Fibroblast of villous mesenchyme (primary cell): ENCODE measurements at places on chromosomes 16 and 17. TPM values are rescaled to one million over a fixed set of nuclear protein-coding genes. Genes with fewer than 3 reads are reported as not detected.
A peak's percentile ranks its signal among the peaks of the same experiment; 100 is the strongest.

DNA sequence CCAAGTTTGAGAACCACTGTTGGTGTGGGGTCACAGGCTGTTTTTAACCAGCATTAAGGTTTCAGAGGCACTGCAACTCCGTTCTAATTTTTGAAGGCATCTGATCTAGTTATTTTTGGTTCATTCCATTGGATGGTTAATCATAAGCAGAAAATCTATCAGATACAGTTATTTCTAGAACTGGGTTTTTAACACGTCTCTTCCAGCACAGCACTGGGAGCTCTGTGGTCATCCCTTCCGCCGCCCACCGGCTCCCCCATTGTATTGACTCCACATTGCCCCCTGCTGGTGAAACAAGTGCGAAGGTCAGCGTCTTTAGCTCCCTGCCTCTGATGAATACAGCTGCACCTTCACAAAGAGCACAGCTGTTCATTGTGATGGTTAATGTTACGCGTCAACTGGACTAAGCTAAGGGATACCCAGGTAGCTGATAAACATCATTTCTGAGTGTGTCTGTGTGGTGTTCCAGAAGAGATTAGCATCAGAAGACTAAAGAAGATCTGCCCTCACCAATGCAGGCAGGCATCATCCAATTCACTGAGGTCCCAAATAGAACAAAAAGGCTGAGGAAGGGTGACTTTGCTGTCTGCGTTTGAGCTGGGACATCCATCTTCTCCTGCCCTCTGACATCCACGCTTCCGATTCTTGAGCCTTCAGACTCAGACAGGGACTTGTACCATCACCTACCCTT lies 8.5 kb downstream of the CCL18 start:
- peak; percentile 14 for DNase-seq

- peak; percentile 82 for DNase-seq
Observed at GRCh38 chr16:89322321-89323119, 105.0 kb downstream of the ZNF778 start.

DNA sequence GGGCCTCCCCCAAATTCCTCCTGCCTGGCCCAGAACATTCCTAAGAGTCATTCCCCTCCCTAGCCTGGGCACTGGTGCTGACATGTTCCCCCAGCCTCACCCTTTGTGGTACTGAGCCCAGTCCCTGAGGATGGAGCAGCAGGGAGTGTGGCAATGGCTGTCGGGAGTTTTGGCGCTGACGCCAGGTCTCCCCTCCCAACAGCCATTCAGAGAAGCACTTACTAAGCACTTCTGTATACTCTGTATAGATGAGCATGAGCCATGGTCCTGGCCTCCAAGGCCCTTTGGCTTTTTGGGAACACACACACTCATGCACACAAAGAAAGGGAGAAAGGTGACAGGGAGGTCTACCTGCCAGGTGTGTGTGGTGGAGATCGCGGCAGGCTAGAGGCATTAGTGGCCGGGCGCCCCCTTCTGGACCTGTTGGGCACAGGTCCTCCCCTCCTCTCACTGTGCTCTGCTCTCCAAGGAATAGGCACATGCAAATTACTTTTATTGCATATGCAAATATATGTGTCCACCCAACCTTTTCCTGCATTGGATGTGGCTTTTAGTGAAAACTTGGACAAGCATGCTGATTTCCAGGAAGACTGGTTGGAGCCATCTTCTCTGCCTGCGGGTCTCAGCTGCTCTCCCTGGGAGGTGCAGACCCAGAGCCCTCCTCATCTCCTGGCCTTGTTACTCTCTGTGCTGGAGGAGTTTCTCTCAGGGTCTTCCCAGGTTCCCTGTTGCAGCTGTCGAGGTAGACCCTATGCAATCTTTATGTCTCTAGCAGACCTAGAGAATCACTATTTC lies 17.4 kb upstream of the C17orf107 start:
- DNase-seq, result peak; percentile 33

DNA sequence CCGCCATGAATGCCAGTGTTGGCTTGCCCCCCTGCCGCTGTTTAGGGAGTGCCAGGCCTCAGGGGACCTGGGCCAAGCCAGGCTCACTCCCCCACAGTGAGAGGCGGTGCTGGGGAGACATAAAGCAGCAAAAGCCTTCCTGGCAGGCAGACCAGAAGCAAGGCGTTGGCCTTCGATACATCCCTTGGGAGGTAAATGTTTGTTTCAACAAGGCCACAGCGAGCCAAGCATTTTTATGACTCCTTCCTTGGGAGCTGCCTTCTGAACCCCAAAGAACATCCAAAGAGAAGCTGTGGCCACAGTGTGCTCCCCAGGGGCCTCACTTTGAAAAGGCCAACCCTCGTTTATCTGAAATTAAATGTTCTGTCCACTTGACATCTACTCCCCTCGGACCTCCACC lies 119.7 kb upstream of the CIBAR2 start:
- DNase-seq, result peak; percentile 58

GRCh38 chr17:5181509-5182305 lies 10.0 kb downstream of the ZNF594 start:
- DNase-seq, result no peak

VMO1 gene
- total RNA-seq, result 0.64 TPM in 1 of 2 replicates, not detected in the other

DNA sequence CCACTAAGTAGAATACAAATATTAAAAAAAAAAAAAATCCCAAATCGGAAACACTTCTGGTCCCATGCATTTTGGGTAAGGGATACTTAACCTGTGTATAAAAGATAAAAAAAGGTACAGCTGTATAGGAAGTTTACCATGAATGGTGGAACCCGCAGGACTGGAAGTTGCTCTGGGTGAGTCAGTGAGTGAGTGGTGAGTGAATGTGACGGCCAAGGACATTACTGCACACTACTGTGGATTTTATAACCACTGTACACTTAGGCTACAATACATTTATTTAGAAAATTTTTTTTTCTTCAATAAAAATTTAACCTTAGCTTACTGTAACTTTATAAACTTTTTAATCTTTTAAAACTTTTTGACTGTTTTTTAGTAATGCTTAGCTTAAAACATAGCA lies 71.3 kb upstream of the BCAR1 start:
- peak; percentile 24 for DNase-seq

- DNase-seq, result no peak
Observed at GRCh38 chr16:28977703-28978662, 3.4 kb downstream of the SPNS1 start.

GRCh38 chr16:54554581-54554980 lies 268.0 kb upstream of the IRX3 start:
- no peak for DNase-seq

LGALS9 gene
- total RNA-seq, result 1.7 and 2.3 TPM in 2 replicates

GRCh38 chr17:37233036-37233435 lies 142.7 kb upstream of the C17orf78 start:
- DNase-seq, result no peak

DNA sequence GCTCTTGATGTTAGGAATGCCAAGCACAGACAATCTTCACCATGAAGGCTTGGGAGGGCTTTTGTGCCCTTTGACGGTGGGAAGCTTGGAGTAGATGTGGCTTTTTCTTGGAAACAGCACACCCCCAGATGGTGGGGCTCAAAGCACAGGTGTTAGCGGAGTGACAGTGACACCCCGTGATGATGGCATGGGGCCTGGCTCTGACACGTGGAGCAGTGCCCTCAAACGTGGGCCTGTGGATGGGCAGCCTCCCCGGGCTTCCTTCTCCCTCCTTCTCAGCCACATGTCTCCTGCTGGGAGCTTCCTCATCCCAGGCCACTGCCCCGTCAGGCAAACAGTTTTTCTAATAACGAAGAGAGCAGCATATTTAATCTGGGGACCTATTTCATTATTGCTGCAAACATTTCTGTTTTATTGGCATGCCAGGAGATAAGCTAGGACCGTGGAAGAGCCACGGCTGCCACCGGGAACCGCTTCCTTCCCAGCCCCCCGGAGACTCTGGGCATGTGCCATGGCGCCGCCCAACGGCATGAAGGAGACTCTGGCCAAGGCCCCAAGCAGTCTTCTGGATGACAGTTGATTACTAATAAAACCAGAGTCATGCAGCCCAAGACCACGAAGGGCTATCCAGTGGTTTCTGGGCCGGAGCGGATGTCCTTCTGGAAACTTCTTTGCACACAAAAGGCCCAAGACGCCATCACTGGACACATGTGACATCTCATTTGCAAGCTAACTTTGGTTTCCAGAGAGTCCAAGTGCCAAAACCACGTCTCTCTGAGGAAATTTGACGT lies 280.3 kb upstream of the FOXF1 start:
- DNase-seq, result no peak

SLFN5 gene
- 65.1 and 67.8 TPM in 2 replicates for total RNA-seq

SPATA33 gene
- 3.5 and 3.9 TPM in 2 replicates for total RNA-seq

SLFN14 gene
- not detected in 2 replicates for total RNA-seq

DNA sequence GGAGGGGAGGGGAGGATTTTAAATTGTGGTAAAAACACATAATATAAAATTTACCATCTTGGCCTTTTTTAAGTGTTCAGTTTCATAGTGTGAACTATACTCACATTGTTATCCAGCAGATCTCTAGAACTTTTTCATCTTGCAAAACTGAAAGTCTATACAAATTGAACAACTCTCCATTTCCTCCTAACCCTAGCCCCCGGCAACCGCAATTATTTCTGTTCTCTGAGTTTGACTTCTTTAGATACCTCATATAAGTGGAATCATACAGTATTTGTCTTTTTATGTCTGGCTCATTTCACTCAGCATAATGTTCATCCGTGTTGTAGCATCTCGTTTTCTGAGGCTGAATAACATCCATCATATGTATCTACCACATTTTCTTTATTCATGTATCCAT lies 30.0 kb upstream of the MRTFB start:
- DNase-seq, result no peak

DNA sequence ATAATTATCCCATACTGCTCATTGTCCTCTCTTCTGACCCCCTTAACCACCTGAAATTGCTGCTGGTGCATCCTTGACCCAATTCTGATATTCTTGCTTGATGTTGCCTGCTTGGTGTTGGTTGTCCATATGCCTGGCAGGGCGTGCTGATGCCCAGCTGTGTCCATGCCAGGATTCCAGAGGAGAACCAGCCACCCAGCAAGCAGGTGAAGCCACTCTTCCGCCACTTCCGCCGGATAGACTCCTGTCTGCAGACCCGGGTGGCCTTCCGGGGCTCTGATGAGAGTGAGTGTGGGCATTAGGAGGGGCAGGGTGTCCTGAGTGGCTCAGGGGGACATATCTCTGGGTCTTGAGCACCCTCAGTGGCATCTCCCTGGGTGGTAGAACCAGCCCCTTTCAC lies 11.4 kb downstream of the RAPGEFL1 start:
- DNase-seq, result no peak

SLC5A11 gene
- total RNA-seq, result under 0.01 TPM in 1 of 2 replicates, not detected in the other

GRCh38 chr17:42512733-42513251 lies 23.2 kb upstream of the NAGLU start:
- peak; percentile 72 for DNase-seq

- DNase-seq, result no peak
Observed at GRCh38 chr16:27238016-27238587, 30.5 kb downstream of the NSMCE1 start.

PTX4 gene
- 0.32 and 0.43 TPM in 2 replicates for total RNA-seq

DNA sequence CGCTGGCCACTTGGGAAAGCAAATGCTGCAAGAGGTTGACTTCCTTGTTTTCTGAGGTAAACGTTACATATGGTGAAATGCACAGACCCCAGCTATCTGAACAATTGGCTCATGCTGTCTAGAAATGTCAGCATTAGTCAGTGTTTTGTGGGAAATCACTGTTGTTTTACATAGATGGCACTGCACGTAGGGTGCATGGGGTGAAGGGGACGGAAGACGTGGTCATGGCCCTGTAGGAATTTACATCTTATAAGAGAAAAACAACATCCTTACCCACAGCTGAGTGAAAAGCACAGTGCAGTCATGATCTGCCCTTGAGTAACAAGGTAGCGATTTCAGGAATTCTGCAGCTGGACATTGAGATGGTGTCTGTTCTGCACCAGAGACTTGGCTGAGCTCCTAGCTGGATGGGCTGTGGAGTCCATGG lies 15.2 kb downstream of the RPTOR start:
- DNase-seq, result peak; percentile 73

- DNase-seq, result no peak
Observed at GRCh38 chr17:65504141-65504540, 57.3 kb downstream of the AXIN2 start.

DNA sequence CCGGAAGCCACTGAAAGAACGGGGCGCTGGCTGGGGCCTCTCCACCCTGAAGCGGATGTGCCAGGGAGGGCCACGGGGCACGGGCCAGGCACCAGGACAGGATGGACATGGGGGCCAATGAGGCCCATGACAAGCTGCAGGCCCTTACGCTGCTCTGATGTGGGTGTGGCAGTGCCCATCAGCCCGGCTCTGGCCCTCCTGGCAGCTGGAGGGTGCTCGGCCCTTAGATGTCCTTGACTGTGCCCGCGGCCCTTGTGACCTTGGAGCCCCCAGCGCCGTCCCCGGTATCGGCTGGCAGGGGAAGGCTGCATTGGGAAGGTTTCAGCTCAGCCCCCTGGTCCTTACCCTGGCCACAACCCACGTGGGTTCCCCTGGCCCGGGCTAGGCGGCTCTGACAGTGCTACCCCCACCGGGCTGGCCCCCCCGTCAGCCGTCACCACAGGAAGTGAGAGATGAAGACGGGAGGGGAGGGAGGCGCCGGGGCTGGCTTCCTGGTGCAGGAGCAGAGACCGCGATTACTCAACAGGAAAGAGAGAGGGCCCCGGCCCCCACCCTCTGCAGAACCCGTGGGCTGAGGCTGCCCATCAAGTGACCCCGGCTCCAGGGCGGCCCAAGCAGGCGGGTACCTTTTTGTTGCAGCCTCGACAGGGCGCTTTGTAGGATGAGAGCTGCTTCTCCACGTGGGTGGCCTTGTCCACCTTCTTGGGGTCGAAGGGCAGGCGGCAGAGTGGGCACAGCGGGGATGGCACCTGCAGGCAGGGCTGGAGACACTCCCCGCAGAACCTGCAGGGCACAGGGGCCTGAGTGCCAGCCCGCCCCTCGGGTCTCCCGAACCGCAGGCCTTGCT lies 5.3 kb downstream of the RNF166 start:
- peak; percentile 94 for DNase-seq

- DNase-seq, result no peak
Observed at GRCh38 chr17:58320163-58320558, 8.4 kb downstream of the TSPOAP1 start.

- DNase-seq, result no peak
Observed at GRCh38 chr17:47197821-47198220, 8.7 kb upstream of the CDC27 start.

- DNase-seq, result peak; percentile 65
Observed at GRCh38 chr16:21656795-21657768, 4.7 kb upstream of the IGSF6 start.

GRCh38 chr17:63931981-63932561 lies at the start of gene CD79B:
Gene CD79B (minus strand): TSS chr17:63932331. CDS start chr17:63932261, 70 bp downstream.
- no peak for DNase-seq

DNA sequence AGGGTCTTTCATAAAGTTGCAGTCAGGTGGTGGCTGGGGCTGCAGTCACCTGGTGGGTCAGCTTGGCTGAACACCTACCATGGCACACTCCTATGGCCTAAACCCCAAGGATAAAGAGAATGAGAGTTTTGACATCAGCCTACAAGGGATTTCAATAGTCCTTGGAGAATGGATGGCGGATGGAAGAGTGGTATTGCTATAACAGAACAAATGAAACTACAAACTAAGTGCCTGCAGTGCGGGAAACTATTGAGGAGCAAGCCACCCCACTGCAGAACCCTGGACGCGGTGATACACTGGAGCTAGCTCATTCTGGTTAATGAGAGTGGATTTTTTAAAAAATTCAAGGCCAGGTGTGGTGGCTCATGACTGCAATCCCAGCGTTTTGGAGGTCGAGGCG lies 3.0 kb upstream of the PRPSAP2 start:
- DNase-seq, result no peak

GRCh38 chr16:78092758-78093157 lies 6.7 kb upstream of the WWOX start:
- DNase-seq, result no peak

PRSS8 gene
- under 0.01 TPM in 1 of 2 replicates, not detected in the other for total RNA-seq
